ENCODE measurements at places on chromosomes 5 and 9.
A peak's percentile ranks its signal among the peaks of the same experiment; 100 is the strongest.

DNA sequence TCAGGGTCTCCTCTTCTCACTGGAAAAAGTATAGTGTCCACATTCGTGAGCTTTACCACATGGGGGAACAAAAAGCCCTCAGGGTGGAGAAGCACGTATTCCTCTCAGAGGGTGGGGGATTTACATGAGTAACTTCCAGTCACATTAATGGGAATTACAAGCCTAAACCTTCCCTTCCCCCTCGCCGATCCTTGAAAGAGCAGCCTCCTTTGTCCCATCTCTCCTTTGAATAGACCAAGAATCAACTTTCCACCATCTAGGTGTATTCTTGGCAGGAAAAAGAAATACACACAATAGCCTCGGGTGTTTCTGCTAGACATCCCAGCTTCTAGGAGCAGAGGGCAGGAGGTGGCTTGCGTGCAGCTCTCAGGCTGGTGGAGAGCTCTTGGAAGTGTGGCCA, 144.4 kb downstream of the ZNF462 start:
- no peak for DNase-seq

GRCh38 chr5:93395971-93396379, 185.0 kb downstream of the NR2F1-AS1 start:
- DNase-seq = no peak

DNA sequence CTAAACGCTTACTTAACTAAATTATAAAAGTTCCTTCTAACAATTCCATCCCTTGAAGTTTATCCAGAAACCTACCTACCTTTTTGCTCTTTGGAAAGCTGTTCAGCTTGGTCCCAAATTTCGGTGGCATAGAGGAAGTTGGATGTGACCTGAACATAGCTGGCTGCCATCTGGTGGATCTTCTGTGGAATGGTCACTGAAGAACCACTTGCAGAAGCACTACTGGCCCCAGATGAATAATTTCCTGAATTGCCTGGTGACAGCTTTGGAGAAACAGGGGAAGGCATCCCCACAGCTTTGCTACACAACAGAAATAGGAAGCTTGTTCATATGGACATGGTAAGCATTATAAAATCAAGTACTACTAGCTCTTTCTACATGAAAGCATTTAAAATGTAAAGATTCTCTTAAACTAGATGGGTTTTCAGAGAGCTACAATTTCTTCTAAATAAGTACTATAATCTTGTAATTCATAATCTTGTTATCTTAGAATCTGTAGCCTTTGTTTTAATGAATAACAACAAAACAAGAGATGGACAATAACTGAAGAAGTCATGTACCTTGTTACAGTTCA, 9.9 kb downstream of the LEAP2 start:
- peak; percentile 29 for DNase-seq

DNA sequence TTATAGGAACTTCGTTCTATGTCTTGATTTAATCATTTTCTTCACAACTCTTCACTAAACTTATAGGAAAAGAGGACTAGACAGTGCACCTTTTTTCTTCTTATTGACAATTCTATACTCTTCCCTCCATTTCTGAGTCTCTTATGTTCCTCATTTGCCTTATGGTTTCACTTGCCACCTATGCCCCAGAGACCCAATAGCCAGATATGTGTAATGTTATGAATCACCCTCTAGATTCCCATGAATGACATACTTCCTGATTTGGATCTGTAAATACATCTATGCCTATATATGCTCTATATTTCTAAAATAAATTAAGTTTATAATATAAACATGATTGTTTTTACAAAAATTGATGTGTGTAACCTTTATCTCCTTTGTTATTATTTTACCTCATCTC, 514.1 kb upstream of the MEF2C start:
- DNase-seq = no peak

- no peak for DNase-seq
These were observed 6.7 kb downstream of the FAM114A2 start for GRCh38 chr5:154031937-154032489.

- DNase-seq = peak; percentile 48
These were observed 64.2 kb upstream of the ABL1 start for GRCh38 chr9:130770679-130771442.

DNA sequence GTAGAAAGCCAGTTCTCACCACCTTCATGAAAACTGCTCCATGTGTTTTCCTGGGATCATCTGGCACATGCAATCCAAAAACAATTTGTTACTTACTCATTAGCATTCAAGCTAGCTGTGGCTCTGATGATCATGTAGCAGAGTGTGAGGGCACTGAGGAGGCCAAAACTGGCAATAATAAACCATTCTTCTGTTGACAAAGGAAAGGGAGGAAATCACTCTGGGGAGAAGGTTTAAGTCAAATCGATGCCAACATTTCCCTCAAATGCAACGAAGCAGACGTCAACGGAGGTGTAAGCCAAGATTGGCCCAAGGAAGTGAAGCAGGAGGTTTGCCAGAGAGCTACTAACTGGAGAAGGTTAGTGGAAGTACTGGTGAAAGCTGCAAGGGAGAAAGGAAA, 55.7 kb upstream of the TBC1D9B start:
- no peak for DNase-seq

DNA sequence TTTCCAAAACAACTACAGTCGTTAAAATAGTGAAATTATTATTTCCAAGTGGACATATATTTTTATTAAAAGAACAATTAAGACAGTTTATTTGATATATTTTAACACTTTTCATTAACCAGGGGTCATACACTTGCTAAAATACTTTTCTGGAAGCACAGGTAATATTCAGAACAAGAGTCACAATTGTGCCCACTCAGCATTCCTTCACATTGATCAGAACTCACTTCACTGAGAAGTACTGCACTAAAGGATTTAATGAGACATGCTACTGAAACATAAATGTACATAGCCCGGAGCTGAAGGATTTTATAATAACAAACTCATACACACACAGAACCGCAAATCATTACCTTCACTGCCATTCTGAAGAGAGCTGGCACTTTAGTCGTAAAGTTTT, 361.8 kb downstream of the ARL15 start:
- DNase-seq = no peak

- no peak for DNase-seq
These were observed 101.1 kb downstream of the APBA1 start for GRCh38 chr9:69571032-69571431.

DNA sequence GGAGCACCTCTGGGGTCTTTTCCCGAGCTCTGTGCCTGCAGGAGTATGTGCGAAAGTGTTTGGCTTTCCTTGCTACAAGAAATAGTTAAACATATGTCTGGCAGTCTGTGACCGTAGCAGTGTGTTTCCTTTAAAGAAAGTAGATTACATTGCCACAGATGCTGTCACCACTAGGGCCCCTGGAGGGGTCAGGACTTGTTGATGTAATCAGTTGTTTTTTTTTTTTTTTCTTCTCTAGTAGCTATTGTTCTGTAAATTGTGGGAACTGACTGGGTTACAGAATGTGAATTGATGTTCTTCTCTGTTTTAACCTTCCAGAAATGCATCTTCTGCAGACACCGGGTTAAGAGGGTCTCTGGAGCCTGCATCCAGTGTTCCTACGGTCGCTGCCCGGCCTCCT, 345.6 kb downstream of the KDM4C start:
- no peak for DNase-seq

- no peak for DNase-seq
These were observed 153.5 kb downstream of the CDH6 start for GRCh38 chr5:31346896-31347551.

GRCh38 chr9:116144555-116144954, 9.0 kb upstream of the PAPPA start:
- DNase-seq = no peak

DNA sequence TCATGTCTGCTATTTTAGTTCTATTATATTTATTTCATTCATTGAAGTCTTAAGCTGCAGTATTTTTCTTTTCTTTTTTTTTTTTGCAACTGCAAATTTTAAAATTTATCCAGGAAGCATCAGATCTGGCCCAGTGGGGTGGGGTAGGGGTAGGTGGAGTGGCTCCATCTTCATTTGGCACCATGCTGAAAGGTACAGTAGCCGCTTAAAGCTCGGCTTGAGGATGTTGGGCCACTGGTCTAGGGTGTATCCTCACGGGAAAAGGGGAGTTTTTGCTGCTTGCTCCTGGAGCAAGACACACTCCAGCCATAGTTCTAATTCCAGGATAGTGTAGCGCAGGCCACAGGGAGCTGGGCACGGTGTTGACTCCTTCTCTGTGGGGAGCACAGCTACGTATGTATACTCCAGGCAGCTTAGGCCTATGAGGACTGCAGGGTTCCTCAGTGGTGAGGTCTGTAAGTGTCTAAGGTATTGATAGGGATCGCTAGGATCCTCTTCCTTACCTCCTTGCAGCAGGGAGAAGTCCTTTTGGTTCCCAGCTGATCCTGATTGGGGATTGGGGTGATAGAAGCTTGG, 22.7 kb downstream of the RCL1 start:
- DNase-seq = no peak

DNA sequence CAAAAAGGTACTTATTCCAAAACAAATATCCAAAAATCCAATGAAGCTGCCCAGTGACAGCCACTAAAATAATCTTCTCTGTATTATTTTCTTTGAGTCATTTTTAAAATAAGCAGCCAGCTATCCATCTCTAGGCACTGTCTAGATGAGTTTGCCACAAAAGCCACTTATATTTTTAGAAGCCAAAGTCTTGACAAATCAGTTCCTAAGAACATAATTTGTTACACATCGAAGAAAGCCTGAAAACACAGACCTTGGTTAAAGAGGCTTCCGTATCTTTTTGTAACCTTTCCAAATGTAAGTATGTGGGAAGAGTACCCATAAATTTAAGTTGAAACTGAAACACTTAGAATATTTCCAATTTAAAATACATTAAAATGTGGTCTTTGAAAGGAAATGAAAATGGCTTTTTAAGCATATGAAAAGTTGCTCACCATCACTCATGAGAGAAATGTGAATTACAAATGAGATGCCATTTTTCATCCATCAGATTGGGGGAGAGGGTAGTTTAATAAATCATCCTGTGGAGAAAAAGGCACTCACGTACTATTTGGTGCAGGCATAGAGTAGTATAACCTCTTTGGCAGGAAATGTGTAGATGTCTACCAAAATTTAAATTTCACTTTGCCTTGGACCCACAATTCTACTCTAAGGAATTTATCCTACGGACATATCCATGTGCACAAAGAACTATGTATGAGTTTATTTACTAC, 180.4 kb downstream of the MLLT3 start:
- no peak for DNase-seq

GRCh38 chr5:56206126-56206910, 26.8 kb downstream of the ANKRD55 start:
- DNase-seq = no peak

GRCh38 chr9:126689027-126689825, 75.5 kb downstream of the LMX1B start:
- DNase-seq = no peak

- DNase-seq = no peak
These were observed 758.5 kb upstream of the CTNND2 start for GRCh38 chr5:12662545-12663314.

GRCh38 chr5:171221916-171222315, 87.1 kb upstream of the TLX3 start:
- no peak for DNase-seq

GRCh38 chr5:162325143-162325727, 257.7 kb downstream of the GABRG2 start:
- no peak for DNase-seq

- no peak for DNase-seq
These were observed 566.4 kb upstream of the CCNG1 start for GRCh38 chr5:162870966-162871365.

GRCh38 chr5:127774221-127774620, 71.0 kb downstream of the CCDC192 start:
- no peak for DNase-seq

DNA sequence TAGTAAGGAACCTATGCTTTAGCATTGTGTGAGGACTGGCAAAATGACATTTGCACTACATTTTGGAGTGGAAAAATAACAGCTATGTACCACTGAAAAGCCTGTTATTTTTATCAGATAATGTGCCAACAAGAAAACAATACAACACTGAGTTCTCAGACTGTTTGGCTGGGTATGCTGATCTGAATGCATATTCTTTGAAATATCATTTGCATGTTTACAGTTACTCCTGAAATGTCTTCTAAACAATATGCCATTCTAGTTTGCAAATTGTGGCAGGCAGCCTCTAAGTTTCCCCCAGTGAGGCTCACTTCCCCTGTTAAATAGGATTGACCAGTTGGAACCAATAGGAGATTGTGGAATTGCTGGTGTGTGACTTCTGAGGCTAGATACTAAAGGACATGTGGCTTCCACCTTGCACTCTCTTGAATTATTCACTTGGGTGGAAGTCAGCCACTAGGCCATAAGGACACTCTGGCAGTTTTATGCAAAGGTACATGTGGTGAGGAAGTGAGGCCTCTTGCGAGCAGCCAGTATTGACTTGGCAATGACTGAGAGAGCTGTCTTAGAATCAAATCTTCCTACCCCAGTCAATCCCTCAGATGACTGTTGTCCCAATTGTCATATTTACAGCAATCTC, 250.4 kb upstream of the PCSK5 start:
- no peak for DNase-seq

DNA sequence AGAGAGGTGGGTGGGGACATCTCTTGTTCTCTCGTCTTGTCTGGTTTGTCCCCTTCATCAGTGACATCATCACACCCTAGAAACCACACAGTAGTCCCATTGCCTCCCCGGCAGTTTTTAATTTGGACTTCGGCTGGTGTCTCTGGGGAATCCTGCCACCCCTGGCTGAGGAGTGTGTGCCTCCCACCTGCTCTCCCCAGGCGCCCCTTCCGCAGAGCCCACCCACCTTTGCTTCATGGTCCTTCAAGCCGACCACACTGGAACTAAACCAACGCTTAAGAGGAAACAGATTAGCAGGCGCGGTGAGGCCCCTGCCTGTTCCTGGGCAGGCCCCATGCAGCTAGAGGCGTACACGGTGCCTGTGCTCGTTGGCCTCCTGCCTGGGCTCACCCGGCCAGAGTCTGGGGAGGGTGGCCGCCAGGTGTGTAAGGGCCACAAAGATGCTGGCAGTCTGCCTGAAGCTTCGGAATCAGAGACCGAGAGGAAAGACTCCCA, 107.6 kb upstream of the SPRY4 start:
- no peak for DNase-seq

DNA sequence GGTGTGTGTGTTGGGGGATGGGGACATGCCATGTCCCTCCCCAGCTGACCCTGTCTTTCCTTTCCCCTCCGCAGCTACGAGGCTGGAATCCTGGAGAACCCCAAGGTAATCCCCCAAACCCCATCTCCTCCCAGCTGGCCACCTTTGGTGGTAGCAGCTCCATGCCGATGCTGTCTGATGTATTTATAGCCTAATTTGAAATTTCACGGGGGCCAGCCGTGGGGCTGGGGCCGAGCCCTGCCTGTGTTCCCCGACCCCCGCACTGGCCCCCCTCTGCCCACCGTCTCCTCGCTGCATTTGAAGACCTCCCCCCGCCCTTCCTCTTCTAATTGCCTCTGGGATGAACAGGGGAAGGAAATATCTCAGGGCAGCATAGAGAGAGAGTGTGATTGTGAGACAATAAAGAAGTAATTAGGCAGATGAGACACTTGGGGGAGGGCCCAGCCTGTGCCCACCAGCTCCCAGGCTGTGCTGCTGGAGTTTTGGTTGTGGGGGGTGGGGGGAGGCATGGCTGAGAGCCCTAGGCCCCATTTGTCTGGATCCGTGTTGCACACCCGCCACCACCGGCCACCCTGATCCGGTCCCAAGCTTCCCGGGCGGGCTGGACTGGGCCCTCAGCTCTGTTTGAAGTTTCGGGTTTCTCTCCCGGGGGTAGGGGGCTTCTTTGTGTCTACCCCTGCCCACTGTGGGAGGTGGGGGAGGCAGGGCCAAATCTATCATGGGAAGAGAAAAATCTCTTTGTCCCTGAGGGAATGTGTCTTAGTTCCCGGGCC, 26.8 kb downstream of the ASS1 start:
- DNase-seq = no peak

- DNase-seq = no peak
These were observed 33.5 kb downstream of the CSNK1G3 start for GRCh38 chr5:123545506-123545905.
